Inflammatory macrophage (primary cell): ENCODE measurements at places on chromosomes 11 and 22.

DNA sequence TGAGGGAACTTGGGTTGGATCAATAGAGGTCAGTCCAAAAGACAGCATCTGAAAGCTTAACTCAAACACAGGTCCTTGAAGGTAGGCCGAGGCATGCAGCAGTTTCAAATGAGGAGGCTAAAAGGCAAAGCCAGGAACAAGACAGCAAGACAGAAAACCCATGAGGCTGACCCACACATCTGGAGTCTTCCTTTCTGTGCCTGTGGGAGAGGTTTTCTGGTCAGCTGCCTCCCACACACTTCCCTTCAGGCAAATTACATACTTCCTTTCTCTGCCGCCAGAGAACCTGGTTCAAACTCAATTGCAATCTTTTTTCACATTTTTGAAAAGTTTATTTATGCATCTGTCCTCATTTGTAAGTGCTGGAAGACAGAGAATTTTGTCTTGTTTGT lies 29.8 kb upstream of the CRTAM start:
- DNase-seq = peak; percentile 92

DNA sequence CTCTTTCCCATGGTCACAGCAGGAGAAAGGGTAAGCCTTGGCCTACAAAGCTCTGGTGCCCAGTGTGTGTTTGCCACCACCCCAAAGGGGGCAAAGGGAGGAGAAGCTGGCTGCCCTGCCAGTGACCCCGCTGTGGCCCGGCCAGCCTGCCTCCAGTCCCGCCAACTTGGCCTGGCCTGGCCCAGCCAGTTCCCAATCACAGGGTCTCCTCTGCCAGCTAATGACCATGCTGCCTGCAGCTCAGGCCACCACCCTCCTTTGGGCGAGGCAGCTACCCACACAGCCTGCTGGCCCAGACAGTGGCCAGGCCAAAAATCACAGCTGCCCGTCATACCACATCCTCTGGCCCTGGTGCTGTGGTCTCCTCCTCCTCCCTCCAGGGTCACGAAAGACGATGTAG lies 5.1 kb downstream of the GDPD5 start:
- DNase-seq = no peak

- no peak for DNase-seq
Measured at GRCh38 chr11:12276356-12276755, 101.0 kb upstream of the PARVA start.

DNA sequence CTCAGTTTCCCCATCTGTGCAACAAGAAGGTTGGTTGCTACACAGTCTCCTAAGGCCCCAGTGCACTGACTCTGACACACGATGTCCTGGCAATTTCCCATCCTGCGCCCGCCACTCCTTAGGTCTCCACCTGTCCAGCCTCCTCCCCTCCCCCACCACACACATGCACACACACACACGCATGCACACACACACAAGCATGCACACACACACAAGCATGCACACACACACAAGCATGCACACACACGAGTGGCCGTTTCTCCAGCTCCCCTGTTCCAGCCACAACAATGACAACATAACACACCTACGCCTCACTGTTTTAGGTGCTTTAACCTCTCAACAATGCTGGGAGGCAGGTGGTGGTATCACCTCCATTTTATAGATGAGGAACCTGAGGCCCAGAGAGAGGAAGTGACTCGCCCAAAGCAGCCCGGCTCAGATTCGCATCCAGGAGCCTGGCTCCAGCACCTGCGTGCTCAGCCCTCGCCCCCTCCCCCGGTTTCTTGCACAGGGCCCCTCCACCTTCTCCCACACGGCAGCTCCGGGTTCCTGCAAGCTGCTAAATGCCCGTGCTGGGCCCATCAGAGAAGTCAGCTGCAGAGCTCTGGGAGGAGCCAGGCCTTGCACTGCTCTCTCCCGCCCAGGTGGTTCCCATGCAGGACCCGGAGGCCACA lies 13.0 kb downstream of the CYTH4 start:
- DNase-seq = no peak

GRCh38 chr11:94926271-94926625 lies 47.1 kb downstream of the CWC15 start:
- no peak for DNase-seq
